Lower lobe of right lung (tissue), 2 donors: ENCODE measurements at places on chromosomes 2 and 18. TPM values are rescaled to one million over a fixed set of nuclear protein-coding genes. Genes with fewer than 3 reads are reported as not detected.

DNA sequence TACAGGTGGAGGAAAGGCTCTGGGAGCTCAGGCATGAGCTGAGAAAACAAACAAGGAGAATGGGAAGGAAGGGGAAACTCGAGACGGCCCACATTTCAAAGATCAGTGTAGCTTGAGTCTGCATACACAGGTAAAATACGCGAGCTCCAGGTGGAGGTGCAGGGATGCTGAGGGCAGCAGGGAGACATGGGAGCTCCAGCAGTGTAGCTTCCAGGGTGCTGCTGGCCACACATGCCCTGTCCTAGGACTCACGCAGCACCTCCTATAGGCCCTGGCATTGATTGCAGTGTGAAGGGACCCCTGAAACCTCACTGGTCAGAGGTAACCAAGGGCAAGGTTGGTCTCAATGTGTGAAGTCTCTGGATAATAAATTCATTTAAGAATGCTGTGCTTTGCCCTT lies 362.8 kb upstream of the HS6ST1 start:
- DNase-seq: no peak

DNA sequence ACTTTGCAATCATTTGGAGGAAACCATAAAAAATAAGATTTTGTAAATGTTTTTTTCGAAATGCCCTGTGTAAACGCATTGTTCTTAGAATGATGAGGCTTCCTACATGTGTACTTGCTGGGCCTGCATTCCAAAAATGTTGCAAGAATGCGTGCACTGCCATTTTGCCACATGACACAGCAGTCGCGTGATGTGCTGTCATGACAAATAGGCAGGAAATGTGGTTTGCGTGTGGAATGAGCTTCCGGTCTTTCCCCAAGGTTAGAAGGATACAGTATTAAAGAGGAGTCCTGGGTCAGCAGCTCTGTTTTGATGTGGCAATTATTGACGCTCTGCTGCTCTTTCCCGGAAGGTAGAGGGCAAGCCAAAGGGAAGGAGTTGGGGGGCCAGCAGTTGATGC lies 18.1 kb upstream of the SERPINB2 start:
- peak; percentile 48 for DNase-seq

DNA sequence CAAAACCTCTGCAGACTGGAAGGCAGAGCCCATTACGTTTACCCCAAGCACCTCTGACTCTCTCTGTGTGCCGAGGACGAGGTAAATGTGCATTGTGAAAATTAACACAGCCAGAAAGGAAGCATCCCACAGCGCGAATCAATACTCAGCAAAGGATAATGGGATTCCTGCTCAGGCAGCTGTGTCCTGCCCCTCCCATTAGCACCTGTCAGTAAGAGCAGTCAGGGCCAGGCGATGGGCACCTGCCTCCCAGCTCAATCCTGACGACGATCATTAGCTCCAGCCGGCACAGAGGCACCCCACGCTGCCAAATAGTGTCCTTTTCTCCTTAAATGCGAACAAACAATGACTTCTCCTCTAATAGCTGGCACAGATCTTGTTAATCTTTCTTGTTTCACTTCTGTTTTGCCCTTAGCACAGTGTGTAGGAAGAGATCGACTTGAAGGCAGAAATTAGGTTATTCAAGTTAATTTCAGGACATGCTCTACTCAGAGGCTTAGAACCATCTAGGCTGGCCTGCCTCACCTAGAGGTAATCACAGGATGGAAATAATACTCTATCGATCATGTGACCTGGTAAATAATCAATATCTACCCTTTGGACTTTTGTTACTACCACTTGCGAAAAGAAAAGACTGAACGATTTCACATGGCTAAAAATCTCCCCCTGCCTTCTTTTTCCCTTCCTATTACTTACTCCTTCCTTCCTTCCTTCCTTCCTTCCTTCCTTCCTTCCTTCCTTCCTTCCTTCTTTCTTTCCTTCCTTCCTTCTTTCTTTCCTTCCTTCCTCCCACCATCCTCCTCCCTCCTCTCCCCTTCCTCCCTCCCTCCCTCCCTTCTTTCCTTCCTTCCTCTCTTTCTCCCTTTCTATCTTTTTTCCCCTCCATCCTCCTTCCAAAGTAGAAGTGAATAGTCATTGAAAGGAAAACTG lies 487.9 kb upstream of the ID2 start:
- no peak for DNase-seq

DNA sequence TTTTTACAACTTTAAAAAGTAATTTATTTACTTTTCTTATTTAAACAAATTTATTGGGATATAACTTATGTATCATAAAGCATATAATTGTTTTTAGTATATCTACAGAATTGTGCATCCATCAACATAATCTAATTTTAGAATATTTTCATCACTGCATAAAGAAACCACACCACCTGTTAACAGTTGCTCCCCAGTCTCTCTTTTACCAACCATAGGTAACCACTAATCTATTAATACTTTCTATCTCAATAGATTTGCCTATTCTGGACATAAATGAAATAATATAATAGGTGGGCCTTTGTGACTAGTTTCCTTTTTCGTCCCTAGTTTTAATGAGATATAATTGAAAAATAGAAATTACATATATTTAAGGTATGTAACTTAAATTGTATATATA lies 90.6 kb downstream of the ADAM23 start:
- no peak for DNase-seq

DNA sequence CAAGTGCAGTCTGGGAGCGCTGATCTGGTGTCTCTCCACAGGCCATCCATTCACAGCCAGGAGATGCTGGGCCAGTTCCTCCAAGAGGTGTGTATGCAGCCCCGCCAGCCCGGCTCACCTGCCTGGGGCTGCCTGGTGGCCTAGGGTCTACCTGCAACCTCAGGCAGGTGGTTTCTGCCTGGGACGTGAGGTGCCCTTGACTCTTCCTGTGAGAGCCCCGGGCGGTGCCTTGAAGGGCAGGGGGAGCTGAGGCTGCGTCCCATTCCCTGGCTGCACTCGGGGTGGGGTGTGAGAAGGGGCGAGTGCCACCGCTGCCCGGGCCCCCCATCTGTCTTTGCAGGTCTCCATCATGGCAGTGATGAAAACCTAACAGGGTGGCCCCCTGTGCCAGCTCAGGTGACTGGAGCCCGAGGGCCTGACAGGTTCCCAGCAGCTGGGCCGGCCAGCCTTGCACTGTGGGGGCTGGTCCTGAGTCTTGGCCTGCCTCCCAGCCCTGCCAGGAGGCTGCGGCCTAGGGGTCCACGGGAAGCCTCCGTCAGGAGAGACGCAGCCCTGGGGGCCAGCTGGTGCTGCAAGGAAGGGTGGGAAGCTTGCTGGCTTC lies 11.9 kb downstream of the CAPN10 start:
- peak; percentile 41 for DNase-seq

DNA sequence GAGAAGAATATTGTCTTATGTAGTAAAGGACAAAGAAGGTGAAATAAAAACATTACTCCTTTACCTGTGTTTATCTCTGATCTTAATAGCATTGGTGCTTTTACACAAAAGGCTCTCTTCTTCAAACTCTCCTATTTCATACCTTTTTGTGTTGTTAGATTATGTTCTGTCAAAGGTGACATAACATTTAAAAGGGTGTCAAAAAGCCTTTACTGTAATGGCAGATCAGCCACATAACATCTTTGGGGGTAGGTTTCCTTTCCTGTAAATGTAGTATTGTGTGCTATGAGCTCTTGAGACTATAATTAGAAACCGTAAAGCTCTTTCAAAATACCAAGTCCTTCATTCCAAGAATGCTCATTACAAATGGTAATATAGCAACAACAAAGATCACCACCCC lies 400.1 kb downstream of the LNPK start:
- DNase-seq: no peak

DNA sequence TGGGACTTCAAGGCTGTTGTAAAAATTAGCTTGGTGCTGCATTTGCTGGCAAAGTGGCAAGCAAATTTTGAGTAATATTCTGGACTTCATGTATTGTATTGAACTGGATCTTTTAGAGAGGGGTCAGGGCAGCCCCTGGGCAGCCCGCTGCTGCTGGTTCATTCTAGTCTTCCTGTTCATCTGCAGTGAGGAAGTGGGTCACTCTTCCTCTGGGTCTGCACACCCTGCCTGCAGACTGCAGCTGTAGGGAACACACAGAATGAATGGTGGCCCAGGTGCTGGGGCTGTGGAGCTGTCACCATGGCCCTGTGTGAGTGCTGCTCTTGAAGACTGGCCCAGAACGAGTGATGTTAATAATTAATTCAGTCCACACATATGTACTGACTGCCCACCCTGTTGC lies 9.4 kb downstream of the SH3RF3 start:
- no peak for DNase-seq

GRCh38 chr18:51621113-51621863 lies 423.8 kb upstream of the MEX3C start:
- DNase-seq: peak; percentile 48

DNA sequence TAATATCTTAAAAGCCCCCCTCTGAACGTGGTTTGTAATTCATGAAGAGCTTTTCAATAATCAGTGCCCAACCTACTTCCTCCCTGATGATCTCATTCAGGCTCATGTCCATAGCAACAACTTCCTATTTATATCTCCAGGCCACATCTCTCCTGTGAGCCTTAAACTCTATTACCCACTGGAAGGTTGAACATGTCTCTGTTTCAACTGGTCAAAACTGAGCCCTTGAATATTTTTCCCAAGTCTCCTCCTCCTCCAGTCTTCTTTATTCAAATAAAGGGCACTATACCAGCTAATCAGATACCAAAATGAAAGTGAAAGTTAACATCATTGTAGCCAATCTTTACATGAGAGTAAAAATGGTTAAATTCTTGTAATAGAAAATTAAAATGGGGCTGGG lies 63.7 kb upstream of the ITGA4 start:
- DNase-seq: no peak

DNA sequence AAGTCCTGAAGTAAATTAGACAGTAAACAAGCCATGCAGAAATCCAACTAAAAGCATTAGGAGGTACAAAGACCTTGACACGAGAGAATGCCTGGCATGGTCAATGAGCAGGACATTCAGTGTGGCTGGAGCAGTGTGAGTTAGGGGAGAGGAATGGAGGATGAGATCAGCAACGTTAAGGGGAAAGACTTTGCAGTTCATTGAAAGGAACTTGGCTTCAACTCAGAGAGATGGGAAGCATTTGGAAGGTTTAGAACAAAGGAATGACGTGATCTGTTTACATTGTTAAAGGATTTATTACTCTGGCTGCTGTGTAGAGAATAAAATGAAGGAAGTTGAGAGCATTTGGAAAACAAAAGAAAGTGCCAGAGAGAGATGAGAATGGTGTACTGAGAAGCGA lies 621.3 kb downstream of the XIRP2 start:
- no peak for DNase-seq

- no peak for DNase-seq
Observed at GRCh38 chr2:10883801-10884478, 27.8 kb upstream of the KCNF1 start.

DNA sequence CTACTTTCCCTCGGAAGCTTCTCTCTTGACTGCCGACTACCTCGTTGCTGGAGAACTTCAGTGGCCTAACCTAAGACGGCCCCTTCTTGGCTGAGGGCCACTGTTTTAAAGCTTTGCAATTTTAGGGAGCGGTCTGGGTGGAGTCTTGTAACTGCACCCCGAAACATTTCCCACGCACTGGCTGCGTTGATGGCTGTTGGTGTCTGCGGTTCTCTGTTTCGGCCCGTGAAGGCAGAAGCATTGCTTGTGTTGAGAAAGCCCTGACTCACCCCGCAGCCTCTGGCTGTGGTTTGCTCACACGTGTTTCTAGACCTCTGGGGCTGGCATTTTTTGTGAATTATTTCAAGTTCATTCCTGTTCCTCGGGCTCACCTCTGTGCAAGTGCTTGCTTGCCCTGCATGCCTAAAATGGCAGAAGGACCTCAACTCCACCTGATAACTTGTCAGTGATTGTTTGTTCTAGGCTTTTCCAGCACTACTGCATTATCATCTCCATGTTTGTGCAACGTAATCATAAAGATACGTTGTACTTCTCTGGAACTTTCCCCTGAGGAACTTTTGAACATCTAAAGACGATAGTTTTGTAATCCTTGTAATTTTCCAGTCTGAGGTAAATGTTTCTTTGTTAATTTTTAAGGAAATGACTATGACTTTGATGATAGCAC lies 94.2 kb upstream of the DLX2 start:
- peak; percentile 65 for DNase-seq

DNA sequence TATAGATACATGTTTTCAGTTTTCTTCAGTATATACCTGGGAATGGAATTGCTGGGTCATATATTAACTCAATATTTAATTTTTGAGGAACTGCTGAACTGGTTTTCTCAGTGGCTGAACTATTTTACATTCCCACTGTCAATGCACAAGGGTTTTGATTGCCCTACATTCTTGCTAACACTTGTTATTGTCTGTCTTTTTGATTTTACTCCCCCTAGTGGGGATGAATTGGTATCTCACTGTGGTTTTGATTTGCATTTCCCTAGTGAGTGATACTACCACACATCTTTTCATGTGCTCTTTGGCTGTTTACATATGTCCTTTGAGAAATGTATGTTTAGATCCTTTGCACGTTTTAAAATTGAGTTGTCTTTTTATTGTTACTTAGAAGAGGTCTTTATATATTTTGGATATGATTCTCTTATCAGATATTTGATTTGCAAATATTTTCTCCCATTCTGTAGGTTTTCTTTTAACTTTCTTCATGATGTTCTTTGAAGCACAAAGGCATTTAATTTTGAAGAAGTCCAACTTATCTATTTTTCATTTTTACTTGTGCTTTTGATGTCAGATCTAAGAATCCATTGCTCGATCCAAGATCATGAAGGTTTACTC lies 36.2 kb downstream of the ASB1 start:
- DNase-seq: no peak

DNA sequence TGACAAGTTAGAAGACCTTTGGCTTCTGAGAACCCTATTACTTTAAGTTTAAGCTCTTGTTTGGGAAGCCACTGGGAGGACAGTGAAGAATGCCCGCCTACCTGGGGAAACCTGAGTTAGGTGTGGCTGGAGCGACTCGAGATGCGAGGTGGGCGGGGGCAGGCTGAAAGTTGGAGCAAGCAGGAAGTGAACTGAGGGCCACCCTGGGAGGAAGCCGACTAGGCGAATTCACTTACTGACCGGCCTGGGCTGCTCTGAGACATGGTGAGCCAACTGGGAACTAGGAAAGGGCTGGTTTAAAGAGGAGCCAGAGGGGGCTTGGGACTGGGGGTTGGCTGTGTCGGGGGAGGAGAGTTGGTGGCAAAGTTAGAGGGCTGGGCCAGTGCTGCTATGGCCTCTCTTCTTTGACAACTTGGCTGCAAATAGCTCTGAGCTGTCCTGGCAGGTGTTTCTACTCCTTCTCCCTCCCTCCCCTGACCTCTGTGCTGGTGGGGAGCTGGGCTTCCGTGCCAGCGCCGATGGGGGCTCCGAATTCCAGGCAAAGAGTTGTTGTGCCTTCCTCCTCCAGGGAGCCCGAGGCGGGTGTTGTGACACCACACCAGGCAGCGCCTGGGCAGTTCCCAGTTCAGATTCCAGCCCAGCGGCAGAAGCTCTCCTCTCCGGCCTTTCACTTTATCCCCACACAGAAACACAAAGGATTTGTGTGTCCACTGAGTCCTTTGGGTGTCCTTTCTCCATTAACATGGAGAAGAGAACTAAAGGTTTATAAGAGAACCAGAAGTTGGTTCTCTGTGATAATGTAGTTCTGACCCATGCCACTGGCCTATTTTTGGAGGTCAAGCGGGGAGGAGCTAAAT lies at the start of gene VAMP8:
VAMP8 (plus strand) TSS at position 201 of the 857 bp plus-strand sequence; CDS start at position 262, 61 bp downstream.
- DNase-seq: peak; percentile 90

The DRC1 gene
- total RNA-seq: 6.8 TPM

The KCNE4 gene
- 1.2 TPM for total RNA-seq

The GPAT2 gene
- 4.3 TPM for total RNA-seq

The LANCL1 gene
- total RNA-seq: 32.6 TPM

The CNTNAP5 gene
- total RNA-seq: not detected

The HK2 gene
- total RNA-seq: 86.7 TPM

The VRK2 gene
- 25.7 TPM for total RNA-seq
